Smooth muscle cell of trachea (primary cell): ENCODE measurements at places on chromosomes 2 and 18. TPM values are rescaled to one million over a fixed set of nuclear protein-coding genes. Genes with fewer than 3 reads are reported as not detected.

Gene PDIA6
- 488 and 549 TPM in 2 replicates for total RNA-seq

Gene POTEC
- total RNA-seq, result not detected in 2 replicates

Gene CLEC4F
- total RNA-seq, result not detected in 2 replicates

Gene PTPRN
- 3.6 and 23.8 TPM in 2 replicates for total RNA-seq

Gene PPP1R1C
- 0.33 and 2.2 TPM in 2 replicates for total RNA-seq

Gene FKBP7
- total RNA-seq, result 49.8 and 49.9 TPM in 2 replicates

Gene LAPTM4A
- total RNA-seq, result 181 and 242 TPM in 2 replicates

Gene IL36A
- not detected in 2 replicates for total RNA-seq

Gene CHMP1B
- 49.3 and 50.8 TPM in 2 replicates for total RNA-seq

Gene CD8A
- total RNA-seq, result not detected in 2 replicates

Gene WDR35
- total RNA-seq, result 13.2 and 20.4 TPM in 2 replicates

Gene CXCR4
- 1.0 TPM in 1 of 2 replicates, not detected in the other for total RNA-seq

Gene NOL4
- not detected in 2 replicates for total RNA-seq

Gene PROC
- not detected in 2 replicates for total RNA-seq

Gene ATG9A
- total RNA-seq, result 34.9 and 49.1 TPM in 2 replicates

Gene HRH4
- under 0.01 TPM in 2 replicates for total RNA-seq

Gene NAT8
- not detected in 2 replicates for total RNA-seq

Gene FSHR
- total RNA-seq, result not detected in 2 replicates

Gene TWIST2
- 158 and 297 TPM in 2 replicates for total RNA-seq

Gene ROCK2
- total RNA-seq, result 42.0 and 57.3 TPM in 2 replicates

Gene DUSP19
- total RNA-seq, result 3.5 TPM in 2 replicates

Gene LYPD6B
- not detected in 2 replicates for total RNA-seq

Gene CYP1B1
- 31.1 and 184 TPM in 2 replicates for total RNA-seq

Gene TNFAIP6
- 32.4 and 40.9 TPM in 2 replicates for total RNA-seq

Gene DYSF
- total RNA-seq, result 0.15 and 0.17 TPM in 2 replicates

Gene SH3YL1
- 49.3 and 76.7 TPM in 2 replicates for total RNA-seq

Gene SPATA3
- not detected in 2 replicates for total RNA-seq

Gene BMP10
- not detected in 2 replicates for total RNA-seq

Gene DNAH6
- 0.17 and 0.58 TPM in 2 replicates for total RNA-seq

Gene CYS1
- 2.0 and 7.3 TPM in 2 replicates for total RNA-seq

Gene SLC9A4
- not detected in 2 replicates for total RNA-seq

Gene TRIM43
- total RNA-seq, result not detected in 2 replicates

Gene IL1RL1
- 0.33 and 0.44 TPM in 2 replicates for total RNA-seq

Gene EVA1A
- 18.0 and 32.1 TPM in 2 replicates for total RNA-seq

Gene STARD6
- not detected in 2 replicates for total RNA-seq

Gene TMEM163
- not detected in 2 replicates for total RNA-seq

Gene TBR1
- under 0.01 TPM in 1 of 2 replicates, not detected in the other for total RNA-seq

Gene SAG
- total RNA-seq, result not detected in 2 replicates

Gene EFHD1
- total RNA-seq, result under 0.01 TPM in 1 of 2 replicates, not detected in the other

Gene WDR33
- 27.3 and 32.4 TPM in 2 replicates for total RNA-seq

Gene CRACDL
- total RNA-seq, result under 0.01 TPM in 1 of 2 replicates, not detected in the other

Gene STON1
- total RNA-seq, result 14.4 and 16.4 TPM in 2 replicates

Gene CNGA3
- total RNA-seq, result under 0.01 and 0.17 TPM in 2 replicates

Gene DGUOK
- total RNA-seq, result 56.6 and 66.2 TPM in 2 replicates

Gene LHCGR
- total RNA-seq, result not detected in 2 replicates

Gene MTA3
- total RNA-seq, result 32.4 and 39.9 TPM in 2 replicates

Gene ALLC
- not detected in 2 replicates for total RNA-seq

Gene HMSD
- total RNA-seq, result 0.15 and 0.17 TPM in 2 replicates

Gene LINC00305
- total RNA-seq, result not detected in 2 replicates

Gene RPE
- total RNA-seq, result 104 and 110 TPM in 2 replicates

Gene ZNF385B
- not detected in 2 replicates for total RNA-seq

Gene AMER3
- under 0.01 TPM in 1 of 2 replicates, not detected in the other for total RNA-seq

Gene XIRP2
- not detected in 2 replicates for total RNA-seq

Gene PLEK
- under 0.01 TPM in 1 of 2 replicates, not detected in the other for total RNA-seq

Gene POLE4
- total RNA-seq, result 17.4 and 24.4 TPM in 2 replicates

Gene KCNS3
- 1.0 and 1.3 TPM in 2 replicates for total RNA-seq
